ENCODE measurements at places on chromosomes 1 and 21.

GRCh38 chr1:205709640-205710039 lies 29.3 kb upstream of the SLC45A3 start:
- DNase-seq, result no peak

GRCh38 chr1:29801561-29801973 lies 565.2 kb downstream of the PTPRU start:
- DNase-seq, result no peak

DNA sequence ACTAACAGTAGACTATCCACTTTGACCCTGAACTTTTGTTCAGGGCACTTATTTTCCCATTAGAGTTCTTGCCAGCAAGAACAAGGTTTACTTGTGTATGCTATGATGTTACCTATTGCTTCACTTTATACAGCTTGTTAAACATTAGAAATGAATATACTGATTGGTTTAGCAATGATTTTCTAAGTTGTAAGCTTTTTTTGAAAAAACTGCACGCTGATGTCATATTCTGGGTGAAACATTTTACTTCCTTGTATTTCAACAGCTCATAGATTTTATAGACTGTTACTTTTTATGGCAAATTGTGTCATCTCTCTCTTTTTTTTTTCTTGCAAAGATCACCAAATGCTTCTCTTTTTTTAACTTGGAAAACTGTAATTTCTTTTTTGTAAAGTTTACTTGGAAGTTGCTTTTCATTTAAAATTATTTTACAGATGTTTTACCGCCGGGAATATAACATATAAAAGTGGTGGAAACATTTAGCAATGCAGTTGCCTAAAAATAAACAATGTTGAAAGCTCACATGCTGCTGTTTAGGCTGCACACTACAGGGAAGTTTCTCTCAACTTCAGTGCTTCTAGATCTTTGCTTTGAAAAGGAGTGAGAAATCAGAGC lies 215.3 kb upstream of the NFIA start:
- DNase-seq, result no peak

DNA sequence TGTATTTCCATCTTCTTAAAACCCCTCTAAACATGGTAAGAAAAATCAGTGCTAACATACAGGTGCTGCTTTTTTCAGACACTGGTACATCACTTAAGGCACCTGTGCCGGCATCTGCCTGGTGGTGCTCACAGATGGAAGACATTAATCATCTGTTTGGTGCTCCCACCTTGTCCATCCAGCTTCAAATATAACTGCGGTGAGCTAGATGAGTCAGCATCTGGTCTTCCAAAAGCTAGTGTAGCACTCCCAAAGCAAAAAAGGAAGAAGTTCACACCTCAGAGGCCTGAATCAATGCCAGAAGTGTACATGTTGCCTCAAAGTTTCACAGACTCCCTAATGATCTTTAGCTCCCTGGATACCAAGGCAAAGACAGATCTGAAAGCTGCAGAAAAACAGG lies 44.4 kb downstream of the TM2D1 start:
- DNase-seq, result no peak

DNA sequence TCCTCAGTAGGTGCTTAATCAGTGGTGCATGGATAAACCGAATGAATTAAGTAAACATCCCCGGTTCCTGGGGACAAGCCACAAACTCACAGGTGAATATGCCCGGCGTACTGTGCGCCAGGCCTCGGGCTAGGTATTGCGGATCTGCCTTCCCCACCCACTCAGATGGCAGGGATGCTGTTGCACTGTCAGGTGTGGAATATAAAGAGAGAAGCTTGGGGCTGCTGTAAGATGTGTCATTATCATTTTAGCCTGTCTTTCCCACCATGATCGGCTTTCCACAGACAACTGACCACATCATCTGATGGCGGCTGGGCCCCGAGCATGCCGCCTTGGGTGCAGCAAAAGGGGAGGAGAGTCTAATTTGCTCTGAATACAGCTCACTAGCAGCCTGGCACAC lies 45.4 kb upstream of the LRP8 start:
- no peak for DNase-seq

GRCh38 chr1:106910798-106911197 lies 145.7 kb upstream of the PRMT6 start:
- no peak for DNase-seq
